ENCODE measurements at places on chromosomes 4 and X.

DNA sequence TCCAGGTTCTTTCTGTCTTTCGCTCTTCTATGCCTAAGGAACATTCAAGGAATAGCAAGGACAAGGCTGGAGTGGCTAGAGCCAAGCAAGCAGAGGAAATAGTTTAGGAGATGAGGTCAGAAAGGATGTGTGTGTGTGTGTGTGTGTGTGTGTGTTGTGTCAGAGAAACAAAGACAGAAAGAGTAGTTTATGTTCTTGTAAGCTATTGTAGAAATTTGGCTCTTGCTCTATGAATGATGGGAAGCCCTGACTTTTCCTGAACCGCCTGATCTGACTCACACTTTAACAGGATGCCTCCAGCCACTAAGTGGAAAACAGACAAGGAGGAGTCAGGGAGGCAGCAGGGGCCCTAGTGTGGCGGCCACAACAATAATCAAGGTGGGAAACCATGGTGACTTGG, 39.7 kb downstream of the LGI2 start:
- peak; percentile 68 for DNase-seq

- DNase-seq, result no peak
These were observed 51.1 kb downstream of the WDFY3 start for GRCh38 chr4:84915396-84915780.

GRCh38 chrX:47796433-47796906, 40.2 kb upstream of the ZNF81 start:
- DNase-seq, result peak; percentile 56

- DNase-seq, result no peak
These were observed 153.2 kb upstream of the FRG1 start for GRCh38 chr4:189787216-189788031.

- DNase-seq, result no peak
These were observed 72.1 kb downstream of the CPE start for GRCh38 chr4:165450871-165451270.

DNA sequence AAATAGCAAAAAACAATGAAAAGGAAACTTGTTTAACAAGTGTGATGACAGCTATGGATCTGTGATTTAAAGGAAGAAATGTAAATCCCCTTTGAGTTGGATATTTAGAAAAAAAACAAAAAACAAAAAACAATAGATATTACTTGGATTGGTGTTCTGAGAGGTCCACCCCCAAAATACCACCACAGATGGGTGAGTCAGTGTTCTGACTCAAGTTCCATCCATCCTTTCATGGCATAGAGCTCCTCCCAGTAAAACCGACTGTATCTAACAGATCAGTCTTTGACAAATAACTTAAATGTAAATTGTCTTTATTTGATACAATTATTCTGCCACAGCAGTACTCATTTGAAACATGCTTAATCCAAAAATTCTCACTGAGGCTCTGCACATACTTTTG, 27.4 kb downstream of the TMPRSS11B start:
- DNase-seq, result peak; percentile 3

GRCh38 chr4:53199356-53199755, 166.5 kb downstream of the SCFD2 start:
- no peak for DNase-seq

GRCh38 chr4:10005632-10006031, 15.7 kb downstream of the SLC2A9 start:
- no peak for DNase-seq

- no peak for DNase-seq
These were observed 658.6 kb downstream of the GRXCR1 start for GRCh38 chr4:43550981-43551627.

DNA sequence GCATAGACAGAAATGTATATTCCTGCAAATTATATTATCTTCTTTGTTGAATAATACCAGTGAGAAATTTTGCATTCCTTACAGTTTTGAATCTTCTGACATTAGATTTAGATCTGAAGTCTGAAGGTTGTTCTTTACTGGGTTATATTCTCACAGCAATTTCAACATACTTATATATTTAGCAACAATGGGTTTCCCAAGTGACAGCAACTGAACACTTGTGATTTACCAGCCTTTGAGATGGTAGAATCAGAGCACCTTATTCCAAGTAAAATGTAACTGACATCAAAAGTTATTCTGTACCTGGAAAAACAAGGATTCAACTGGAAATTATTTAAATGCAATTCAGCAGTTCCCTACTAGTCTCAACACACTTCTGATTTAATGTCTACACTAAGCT, 66.0 kb downstream of the RELL1 start:
- DNase-seq, result no peak

GRCh38 chrX:49171752-49172279, at the start of gene PLP2:
Gene PLP2 (plus strand): TSS chrX:49171898. CDS start chrX:49172001, 103 bp downstream.
- DNase-seq, result peak; percentile 80

DNA sequence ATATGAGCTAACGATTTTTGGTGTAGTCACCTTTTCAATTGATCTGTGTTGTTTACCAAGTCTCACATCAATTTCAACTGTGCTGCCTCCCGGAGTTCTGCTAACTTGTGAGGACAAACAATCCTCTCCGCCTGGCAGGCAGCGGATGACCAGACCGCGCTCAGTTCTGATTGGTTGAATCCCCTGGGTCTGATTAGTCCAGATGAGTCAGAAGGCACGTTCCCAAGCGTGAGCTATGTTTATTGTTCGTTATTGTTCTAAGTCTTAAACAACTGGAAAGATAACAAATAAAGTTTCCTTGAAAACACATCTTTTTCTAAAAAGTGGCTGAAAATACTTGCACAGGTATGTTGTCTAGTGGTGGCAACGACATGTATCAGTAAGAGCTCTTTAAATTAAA, 37.9 kb upstream of the TRPC3 start:
- DNase-seq, result peak; percentile 84

Measured in M059J (cell line).